Effector memory CD4-positive, alpha-beta T cell (primary cell): ENCODE measurements at places on chromosomes 4 and X.

- DNase-seq: no peak
Measured at GRCh38 chr4:95272797-95273196, 276.0 kb downstream of the UNC5C start.

- no peak for DNase-seq
Measured at GRCh38 chr4:26058537-26058936, 144.5 kb downstream of the SMIM20 start.

DNA sequence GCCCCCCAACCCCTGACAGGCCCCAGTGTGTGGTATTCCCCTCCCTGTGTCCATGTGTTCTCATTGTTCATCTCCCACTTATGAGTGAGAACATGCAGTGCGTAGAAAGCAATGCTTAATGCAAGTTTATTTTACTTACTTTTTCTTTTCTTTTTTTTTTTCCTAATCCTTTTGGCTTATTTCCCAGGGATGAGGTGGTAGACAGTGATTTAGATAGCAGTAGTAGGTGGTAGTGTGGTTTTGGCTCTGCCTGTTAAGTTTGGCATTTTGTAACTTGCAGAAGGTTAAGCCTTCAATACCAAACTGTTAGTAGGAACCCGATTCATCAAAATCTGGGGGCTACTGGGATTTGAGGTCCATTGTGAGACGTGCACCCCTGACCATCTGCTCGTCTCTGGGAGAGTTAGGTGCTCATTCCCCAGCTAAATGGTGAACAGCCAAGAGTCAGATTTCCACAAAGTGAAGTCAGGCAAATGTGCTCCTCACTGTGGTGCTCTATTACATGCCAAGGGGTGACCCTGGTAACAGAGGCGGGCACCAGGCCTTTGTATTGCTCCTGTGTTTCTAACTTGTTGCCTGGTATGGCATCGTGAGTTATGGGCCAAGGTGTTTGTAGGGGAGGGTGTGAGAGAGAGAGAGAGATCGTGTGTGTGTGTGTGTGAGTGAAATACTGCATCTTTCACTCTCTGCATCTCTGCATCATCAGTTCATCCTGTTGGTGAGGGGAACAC, 70.3 kb downstream of the PHOX2B start:
- DNase-seq: no peak

DNA sequence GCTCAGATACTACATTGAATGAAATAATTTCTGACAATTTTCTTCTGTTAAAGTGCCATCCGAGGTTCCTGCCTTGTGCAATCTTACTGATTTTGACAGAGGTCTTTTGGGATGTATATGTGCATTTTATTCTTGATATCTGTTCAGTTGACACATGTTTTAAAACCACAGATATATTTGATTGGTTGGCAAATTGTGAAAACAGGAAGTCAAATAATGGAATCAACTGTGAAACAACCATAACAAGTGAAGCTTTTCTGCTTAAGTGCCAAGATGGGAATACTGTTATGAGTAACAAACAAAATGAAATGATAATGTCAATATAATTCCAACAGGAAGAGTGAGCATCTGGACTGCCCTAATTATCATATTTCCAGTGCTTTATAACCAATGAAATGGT, 84.9 kb upstream of the TET2 start:
- no peak for DNase-seq

- DNase-seq: no peak
Measured at GRCh38 chrX:106919932-106920452, at the start of gene CLDN2. TSS of gene CLDN2 (plus strand) at chrX:106920402. CDS start at chrX:106928229, 7,827 bp downstream.

GRCh38 chr4:26094911-26095310, 180.9 kb downstream of the SMIM20 start:
- no peak for DNase-seq

GRCh38 chrX:137427816-137428215, 138.1 kb upstream of the ZIC3 start:
- DNase-seq: no peak

- no peak for DNase-seq
Measured at GRCh38 chr4:156312261-156312847, 358.7 kb upstream of the CTSO start.

- DNase-seq: no peak
Measured at GRCh38 chr4:605702-606425, 19.5 kb upstream of the PDE6B start.

GRCh38 chr4:61385256-61385655, 185.1 kb downstream of the ADGRL3 start:
- no peak for DNase-seq

GRCh38 chr4:1770245-1770644, 22.8 kb upstream of the FGFR3 start:
- DNase-seq: no peak

GRCh38 chr4:184487503-184487902, 13.2 kb upstream of the IRF2 start:
- no peak for DNase-seq
